ENCODE measurements at places on chromosomes 4 and X.
A peak's percentile ranks its signal among the peaks of the same experiment; 100 is the strongest.

GRCh38 chr4:98639523-98639922, 18.9 kb downstream of the TSPAN5 start:
- no peak for DNase-seq

DNA sequence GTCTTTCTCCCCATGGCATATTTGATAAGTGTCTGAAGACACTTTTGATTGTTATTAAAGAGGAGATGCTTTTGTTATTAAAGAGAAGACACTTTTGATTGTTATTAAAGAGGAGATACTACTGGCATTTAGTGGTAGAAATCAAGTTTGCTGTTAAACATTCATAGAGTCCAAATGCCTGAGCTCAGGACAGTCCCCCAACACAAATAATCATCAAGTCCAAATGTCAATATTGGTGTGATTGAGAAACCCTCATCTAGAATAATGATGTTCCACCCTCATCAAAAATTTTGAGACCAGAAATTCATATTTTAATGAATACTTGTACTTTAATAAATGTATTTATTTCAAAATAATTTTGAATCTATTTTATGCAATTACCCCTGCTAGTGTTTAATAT, 1412.9 kb upstream of the PCDH7 start:
- DNase-seq = no peak

GRCh38 chr4:11512871-11513270, 84.2 kb upstream of the HS3ST1 start:
- DNase-seq = no peak

DNA sequence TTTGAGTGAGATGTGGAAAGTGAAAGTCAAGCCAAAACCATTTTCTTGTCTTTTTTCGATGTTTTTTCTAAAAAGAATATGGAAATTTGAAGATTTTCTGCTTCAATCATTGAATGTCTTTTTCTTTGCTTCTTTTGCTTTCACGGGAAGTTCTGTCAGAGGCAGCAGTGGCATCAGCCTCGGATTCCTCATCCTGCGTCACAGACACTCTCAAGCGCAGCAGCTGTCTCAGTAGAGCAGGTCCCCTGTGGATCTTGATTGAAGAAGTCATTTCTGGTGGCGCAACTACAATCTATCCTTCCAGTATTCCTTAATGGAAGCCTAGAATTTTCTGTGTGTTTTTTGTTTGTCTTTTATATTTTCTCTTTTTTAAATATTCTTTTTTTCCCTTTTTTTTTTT, 52.7 kb upstream of the NEIL3 start:
- no peak for DNase-seq

GRCh38 chr4:48979914-48980579, 6.0 kb upstream of the CWH43 start:
- DNase-seq = no peak

DNA sequence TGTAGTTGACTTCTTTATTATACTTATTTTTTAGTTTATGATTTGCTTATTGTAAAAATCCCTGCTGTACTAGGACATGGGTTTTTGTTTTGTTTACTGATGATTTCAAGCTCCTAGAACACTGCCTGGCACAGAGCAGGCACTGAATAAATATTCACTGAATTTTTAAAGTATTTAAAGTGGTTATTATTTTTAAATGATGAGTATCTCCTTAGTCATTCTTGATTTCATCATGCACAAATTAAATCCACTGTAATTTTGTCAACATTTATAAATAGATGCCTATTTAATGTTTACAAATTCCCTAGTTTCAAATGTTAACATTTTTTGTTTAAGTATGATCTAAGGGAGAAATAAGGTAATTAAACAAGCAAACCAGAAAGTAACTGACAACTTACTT, 367.9 kb upstream of the SLIT2 start:
- DNase-seq = no peak

GRCh38 chr4:24104158-24104565, 214.3 kb upstream of the PPARGC1A start:
- no peak for DNase-seq

DNA sequence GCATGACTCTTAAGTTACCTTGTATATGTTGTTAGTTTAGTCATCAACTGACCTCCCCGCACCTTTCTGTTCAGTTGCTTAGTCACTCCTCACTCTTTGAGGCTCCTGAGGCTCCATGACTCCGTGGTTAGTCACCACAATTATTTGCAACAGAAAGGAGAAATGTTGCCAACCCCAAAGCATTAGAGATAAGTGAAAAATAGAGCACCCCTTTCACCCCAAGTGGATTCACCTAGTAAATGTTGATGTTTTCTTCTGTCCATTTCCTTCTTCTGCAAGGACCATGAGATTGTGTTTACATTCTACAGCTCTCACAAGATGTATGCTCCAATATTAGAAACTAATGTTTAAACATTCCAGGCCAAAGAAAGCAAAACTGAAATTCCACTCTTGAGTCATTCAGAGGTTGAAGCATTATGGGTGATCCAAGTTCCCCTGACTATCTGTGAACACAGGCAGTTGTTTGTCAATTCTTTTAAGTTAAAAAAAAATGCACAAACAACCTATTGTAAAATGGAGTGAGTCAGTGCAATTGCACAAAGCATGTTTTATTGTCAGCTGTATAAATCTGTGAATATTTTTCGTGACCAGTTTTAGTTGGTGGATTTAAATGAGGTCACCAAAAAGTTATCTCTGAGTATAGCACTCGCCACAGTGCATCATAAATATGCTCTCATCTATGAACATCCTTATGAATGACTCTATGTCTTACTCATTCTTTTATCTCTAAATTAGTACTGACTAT, 552.4 kb upstream of the MAGEB2 start:
- no peak for DNase-seq

GRCh38 chr4:166228112-166228511, 355.1 kb downstream of the TLL1 start:
- no peak for DNase-seq

DNA sequence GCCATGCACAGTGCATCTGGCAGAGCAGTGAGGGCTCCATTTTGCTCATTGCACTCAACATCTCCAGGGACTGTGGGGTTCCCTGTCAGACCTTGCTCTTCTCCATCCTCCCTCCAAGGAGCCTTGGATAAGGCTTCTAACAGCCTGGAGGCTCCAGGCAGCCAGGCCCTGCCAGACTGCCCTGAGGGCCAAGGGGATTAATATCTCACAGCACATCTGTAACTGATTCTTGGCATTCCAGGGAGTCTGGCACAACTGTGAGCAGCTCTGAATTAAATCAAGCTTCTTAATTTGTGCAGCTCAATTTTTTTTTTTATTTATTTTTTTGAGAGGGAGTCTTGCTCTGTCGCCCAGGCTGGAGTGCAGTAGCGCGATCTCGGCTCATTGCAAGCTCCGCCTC, 224.5 kb upstream of the PGRMC2 start:
- DNase-seq = no peak

DNA sequence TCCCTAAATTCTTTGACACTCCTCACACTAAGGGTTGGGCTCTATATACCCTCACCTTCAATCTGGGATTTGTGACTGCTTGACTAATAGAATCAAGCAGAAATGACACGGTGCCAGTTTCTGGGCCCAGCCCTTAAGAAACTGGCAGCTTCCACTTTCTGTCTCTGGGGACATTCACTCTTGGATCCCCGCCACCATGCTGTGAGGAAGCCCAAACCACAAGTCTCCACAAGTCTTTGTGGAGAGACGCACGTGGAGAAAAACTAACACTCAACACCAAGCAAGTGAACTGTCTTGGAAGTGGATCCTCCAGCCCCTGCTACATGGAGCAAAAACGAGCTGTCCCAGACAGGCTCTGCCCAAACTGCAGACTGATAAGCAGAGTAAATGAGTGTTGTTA, 1.1 kb upstream of the EDNRA start:
- DNase-seq = no peak

DNA sequence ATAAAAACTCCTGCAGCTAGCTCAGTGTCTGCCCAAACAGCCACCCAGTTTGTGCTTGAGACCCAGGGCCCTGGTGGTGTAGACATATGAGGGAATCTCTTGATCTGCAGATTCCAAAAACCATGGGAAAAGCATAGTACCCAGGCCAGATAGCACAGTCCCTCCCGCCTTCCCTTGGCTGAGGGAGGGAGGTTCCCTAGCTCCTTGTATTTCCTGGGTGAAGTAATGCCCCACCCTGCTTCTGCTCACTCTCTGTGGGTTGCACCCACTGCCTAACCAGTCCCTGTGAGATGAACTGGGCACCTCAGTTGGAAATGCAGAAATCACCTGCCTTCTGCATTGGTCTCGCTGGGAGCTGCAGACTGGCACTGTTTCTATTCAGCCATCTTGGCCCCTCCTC, 54.6 kb downstream of the USP26 start:
- no peak for DNase-seq

DNA sequence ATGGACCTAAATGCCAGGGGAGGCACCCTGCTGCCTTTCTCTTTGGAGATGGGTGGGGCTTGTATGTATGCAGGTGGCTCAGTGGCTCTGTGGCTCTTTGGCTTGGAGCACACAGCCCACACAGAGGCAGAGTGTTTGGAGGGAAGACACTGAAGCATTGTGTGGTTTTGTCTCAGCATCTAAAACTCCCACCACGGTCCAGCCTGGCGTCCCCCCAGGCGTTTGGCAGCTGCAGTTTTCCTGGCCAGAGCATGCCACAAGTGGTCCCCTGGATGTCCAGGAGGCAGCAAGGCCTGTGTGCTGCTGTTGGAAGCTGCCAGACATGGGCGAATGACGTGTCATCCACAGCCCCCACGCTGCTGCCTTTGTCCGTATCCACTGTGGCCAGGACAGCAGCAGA, 32.2 kb upstream of the PSAPL1 start:
- DNase-seq = no peak

DNA sequence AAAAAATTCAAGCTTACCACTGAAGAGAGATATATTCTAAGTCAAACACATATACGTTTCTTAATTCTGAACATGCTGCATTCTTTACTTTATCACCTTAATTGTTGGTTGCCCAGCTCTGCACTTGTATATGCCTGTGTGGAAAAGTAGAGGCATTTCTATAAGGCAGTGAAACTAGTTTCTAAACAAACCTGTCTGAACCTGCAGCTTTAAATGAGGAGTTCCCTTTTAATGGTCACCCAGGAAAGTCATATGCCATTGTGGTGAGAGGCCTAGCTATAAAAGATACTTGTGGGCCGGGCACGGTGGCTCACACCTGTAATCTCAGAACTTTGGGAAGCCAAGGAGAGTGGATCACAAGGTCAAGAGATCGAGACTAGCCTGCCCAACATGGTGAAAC, 147.4 kb upstream of the RXFP1 start:
- no peak for DNase-seq

DNA sequence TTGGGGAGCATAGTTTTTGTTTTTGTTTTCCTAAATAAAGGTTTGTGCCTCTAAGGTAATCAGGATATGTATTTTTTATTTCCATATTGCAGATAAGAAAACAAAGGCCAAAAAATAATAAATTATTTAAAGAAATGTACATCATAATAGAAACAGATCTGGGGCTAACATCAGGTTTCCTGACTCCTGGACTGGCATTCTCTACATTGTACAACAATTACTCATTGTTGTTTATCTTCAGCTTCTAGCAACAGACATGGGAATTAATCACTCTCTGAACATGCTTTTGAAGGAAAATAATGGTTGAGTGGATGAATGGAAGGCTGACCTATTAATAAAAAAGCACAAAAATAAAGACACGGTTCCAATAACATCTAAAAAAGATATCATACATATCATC, 146.2 kb downstream of the KCNIP4 start:
- DNase-seq = no peak

DNA sequence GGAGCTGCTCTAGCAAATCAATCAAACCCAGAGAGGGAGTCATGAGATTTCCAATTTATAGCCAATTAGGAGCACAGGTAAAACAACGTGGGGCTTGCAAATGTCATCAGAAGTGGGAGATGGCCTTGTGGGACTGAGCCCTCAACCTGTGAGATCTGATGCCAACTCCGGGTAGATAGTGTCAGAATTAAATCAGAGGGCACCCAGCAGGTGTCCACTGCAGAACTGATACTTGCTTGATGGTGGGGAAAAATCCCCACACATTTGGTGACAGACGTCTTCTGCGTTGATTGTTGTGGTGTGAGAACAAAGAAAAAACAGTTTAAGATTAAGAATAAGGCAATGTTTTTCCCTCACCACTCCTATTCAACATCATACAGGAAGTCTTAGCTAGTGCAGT, 1402.8 kb downstream of the RAPGEF2 start:
- DNase-seq = no peak

DNA sequence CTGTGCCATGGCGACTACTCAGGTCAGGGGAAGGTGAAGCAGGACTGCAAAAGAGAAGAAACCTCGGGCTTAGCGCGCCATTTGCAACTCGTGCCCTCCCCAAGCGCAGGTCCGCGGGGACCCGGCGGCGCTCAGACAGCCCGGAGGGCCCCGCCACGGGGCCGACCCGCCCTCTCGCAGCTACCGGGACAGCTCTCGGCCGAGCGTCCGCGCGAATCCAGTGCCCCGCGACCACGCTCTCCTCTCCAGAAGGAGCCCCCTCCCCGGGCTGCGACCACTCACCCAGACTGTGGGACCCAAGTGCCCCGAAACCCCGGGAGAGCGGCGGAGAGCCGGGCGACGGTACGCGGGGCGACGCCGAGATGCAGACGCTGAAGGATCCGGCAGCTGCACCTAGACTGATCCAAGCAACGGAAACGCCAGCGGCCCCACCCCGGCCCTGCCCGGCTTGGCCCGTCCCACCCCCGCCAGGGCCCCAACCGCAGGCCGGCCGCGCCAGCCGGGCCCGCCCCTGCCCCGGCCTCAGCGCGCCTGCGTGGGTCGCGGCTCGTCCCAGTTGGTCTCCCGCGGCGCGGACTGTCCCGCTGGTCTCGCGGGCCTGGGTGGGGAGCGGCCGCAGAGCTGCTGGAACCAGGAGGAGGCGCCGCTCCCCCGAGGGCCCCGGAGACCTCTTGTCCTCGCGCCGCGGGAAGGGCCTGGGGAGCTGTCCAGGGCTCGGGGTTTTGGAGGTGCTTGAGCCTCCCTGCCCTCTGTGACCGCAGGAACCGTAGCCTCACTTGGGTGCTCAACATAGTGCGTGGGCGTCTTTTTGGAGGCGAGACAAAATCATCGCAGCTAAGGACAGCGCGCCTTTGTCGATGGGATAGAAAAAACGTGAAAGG, at the start of gene ANXA5:
ANXA5 (minus strand) TSS at position 400 of the 881 bp plus-strand sequence; CDS start at position 9, 391 bp downstream.
- peak; percentile 50 for DNase-seq

DNA sequence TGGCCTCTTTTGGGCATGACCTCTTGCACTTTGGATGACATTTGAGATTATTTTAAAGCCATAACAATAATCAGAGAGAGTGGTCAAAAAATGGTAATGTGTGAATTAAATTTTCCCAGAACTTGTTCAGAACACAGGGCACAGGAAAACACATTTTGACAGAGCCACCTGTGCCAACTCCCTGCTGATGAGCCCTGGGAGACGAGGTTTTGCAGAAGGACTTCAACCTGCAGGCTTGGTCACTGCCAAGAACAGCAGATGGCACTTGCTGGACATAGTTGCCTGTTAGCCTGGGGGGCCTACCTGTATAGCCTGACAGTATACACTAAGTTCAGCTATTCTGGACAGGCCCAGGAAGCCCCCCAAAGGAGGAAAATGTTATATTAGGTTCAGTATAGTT, 277.8 kb upstream of the EMCN start:
- DNase-seq = no peak

- peak; percentile 56 for DNase-seq
Measured at GRCh38 chr4:155676430-155676825, 9.8 kb downstream of the GUCY1A1 start.

Data from NCI-H1105 treated with DMSO at 0.1 percent for 48 hours (cell line).